ENCODE measurements at places on chromosomes 7 and 10. TPM values are rescaled to one million over a fixed set of nuclear protein-coding genes. Genes with fewer than 3 reads are reported as not detected.

GRCh38 chr7:859359-860030, 16.9 kb upstream of the GET4 start:
- H3K36me3 ChIP-seq: peaks cover 9% of the 10 kb centered on the region
- DNase-seq: no peak
- no peaks in the 10 kb centered on the region for H3K27me3 ChIP-seq
- H3K4me1 ChIP-seq: peaks cover 6% of the 10 kb centered on the region

GRCh38 chr7:150468241-150468640, 17.8 kb downstream of the GIMAP8 start:
- H3K27ac ChIP-seq: no peak overlapping the region
- no peak overlapping the region for H3K4me3 ChIP-seq
- no peak for DNase-seq
- H3K27me3 ChIP-seq: no peaks in the 10 kb centered on the region
- no peaks in the 10 kb centered on the region for H3K4me1 ChIP-seq

- H3K27ac ChIP-seq: no peak overlapping the region
- DNase-seq: no peak
- H3K4me1 ChIP-seq: peaks cover 15% of the 10 kb centered on the region
- H3K36me3 ChIP-seq: peaks cover 3% of the 10 kb centered on the region
- no peaks in the 10 kb centered on the region for H3K27me3 ChIP-seq
- H3K4me3 ChIP-seq: no peak overlapping the region
Observed at GRCh38 chr10:28595613-28596012, 62.7 kb downstream of the WAC start.

DNA sequence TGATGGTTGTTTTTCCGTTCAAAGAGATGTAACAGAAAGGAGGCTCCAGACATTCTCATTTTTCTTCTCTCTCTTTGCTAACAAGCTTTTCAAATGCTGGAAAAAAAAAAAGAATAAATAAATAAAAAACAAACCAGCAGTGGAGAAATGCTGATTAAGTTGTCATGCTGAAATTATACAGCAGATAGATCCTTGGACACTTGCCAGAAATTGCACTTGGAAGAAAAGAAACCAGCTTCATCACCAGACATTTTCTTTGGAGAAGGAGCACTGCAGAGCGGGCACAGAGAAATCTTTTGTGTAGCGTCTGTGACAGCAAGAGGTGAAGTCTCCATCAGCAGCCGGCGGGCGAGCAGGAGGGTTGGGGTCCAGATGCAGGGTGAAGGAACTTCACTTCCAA, 55.8 kb downstream of the CLRN3 start:
- no peak for DNase-seq
- no peak overlapping the region for H3K4me3 ChIP-seq
- H3K4me1 ChIP-seq: no peaks in the 10 kb centered on the region
- no peaks in the 10 kb centered on the region for H3K27me3 ChIP-seq
- no peak overlapping the region for H3K27ac ChIP-seq

DNA sequence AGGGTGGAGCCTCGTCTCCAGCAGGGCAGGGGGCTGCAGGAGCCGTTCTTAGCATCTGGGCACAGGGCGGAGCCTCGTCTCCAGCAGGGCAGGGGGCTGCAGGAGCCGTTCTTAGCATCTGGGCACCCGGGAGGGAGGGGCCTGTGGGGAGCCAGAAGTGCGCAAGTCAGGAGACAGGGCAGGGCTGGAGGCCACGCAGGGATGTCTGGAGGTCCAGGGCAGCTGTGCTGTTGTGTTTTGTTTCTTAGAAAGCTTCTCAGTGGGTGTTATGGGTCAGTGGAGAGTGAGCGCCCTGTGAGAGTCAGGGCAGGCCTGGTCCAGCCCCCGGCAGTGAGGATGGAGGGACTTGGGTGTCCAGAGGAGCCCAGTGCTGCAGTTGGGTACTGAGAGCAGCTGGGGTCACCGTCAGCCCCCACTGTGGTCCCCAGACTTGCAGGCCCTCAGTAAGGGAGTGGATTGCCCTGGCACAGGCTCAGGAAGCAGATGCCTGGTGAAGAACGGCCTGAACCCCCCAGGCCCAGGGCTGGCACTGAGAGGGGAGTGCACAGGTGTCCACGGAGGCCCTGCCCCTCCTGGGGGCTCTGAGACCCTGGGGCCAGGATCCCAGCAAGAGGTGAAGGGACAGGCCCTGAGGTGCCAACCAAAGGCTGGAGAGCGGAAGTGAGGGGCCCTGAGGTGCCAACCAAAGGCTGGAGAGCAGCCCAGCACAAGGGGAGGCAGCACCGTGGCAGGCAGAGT, 29.8 kb downstream of the FAM20C start:
- H3K4me1 ChIP-seq: peaks cover 23% of the 10 kb centered on the region
- H3K4me3 ChIP-seq: no peak overlapping the region
- H3K27me3 ChIP-seq: no peaks in the 10 kb centered on the region
- DNase-seq: no peak
- no peak overlapping the region for H3K27ac ChIP-seq

GRCh38 chr10:37390926-37391325, 265.5 kb downstream of the ANKRD30A start:
- no peak overlapping the region for H3K4me3 ChIP-seq

DNA sequence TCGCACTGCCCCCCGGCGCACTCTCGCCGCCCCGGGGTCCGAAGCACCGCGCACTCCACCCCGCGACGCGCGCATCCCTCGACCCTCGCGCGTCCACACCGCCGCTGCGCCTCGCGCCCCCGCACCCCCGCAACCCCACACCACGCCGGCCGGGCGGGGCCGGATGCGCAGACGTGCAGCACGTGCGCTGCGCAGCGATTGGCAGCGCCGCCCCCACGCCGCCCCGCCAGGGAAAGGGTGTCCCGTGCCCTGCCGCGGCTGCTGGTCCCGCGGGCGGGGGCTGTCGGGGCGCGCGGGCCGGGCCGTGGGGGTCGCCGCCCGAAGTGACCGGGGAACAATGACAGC, 53.7 kb upstream of the KDM7A start:
- H3K27ac ChIP-seq: no peak overlapping the region
- no peaks in the 10 kb centered on the region for H3K27me3 ChIP-seq
- H3K36me3 ChIP-seq: no peaks in the 10 kb centered on the region
- DNase-seq: peak; percentile 22
- peak overlapping the region; percentile 34 for H3K4me3 ChIP-seq

The ARHGAP22 gene
- 4.6 TPM for total RNA-seq

The SEMA4G gene
- 12.5 TPM for total RNA-seq

The SGMS1 gene
- 46.2 TPM for total RNA-seq

Measured in body of pancreas (tissue), 4 donors.